T follicular helper cell (primary cell): ENCODE measurements at places on chromosomes 16 and 17.

DNA sequence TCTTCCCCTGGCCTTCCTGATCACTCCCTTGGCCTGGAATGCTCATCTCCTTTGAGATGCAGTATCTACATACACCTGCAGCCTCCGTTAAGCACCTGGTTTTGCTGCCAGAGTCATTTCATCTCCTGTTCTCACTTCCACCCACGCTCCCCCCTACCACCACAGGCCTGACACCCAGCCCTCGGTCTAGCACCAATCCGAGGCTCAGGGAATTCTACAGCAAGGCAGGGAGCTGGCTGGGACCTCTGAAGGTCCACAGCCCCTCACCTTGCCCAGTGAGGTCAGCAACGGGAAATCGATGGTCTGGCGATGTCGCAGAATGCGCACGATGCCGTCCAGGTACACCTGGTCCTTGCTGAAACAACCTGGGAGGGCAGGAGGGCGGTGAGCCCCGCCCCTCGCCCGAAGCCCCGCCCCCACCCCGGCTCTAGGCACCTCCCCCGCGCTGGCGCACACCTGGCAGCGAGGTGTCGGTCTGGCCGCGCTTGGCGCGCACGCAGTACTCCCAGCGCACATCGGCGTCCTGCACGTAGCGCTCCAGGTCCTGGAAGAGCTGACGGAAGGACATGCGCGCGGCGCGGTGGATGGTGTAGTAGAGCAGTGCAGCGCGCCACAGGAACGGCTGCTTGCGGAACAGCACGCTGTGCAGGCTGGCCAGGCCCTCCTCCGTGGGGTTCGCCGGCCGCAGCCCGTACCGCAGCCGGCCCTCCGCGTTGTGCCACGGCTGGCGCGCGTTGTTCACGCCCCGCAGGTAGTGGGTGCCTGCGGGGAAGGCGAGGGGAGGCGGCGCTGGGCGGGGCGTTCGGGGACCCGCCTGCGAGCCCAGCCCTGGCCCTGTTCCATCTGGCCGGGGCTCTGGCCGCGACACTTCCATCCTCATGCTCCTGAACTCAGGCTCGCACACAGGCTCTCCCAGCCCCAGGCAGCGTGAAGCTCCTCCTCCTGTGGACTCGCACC lies 5.7 kb downstream of the MATCAP1 start:
- DNase-seq, result peak; percentile 59

DNA sequence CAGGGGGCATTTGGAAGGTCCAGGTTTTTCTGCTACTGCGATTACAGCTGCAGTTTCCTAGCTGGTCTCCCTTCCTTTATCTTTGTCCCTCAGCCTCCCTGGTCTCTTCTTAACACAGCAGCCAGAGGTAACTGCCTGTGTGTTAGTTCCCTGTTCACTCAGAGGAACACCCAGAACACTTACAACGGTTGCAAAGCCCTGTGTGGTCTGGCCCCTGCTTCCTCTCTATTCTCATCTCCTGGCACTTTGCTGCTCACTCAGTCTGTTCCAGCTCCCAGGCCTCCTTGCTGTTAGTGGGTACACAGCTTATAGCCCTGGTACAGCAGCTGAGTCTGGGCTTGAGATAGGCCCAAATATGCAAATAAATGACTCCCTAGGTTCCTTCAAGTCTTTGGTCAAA lies 16.4 kb downstream of the NTN1 start:
- no peak for DNase-seq

GRCh38 chr16:84416407-84417321 lies 48.3 kb downstream of the ATP2C2 start:
- DNase-seq, result no peak

GRCh38 chr16:87172632-87173031 lies 144.6 kb downstream of the C16orf95 start:
- no peak for DNase-seq

- DNase-seq, result no peak
These were observed 164.6 kb upstream of the ELAC2 start for GRCh38 chr17:13182450-13182849.

GRCh38 chr16:68364561-68364998 lies 53.8 kb downstream of the PRMT7 start:
- DNase-seq, result no peak

- DNase-seq, result no peak
These were observed 417.9 kb downstream of the MAF start for GRCh38 chr16:79182616-79183015.

DNA sequence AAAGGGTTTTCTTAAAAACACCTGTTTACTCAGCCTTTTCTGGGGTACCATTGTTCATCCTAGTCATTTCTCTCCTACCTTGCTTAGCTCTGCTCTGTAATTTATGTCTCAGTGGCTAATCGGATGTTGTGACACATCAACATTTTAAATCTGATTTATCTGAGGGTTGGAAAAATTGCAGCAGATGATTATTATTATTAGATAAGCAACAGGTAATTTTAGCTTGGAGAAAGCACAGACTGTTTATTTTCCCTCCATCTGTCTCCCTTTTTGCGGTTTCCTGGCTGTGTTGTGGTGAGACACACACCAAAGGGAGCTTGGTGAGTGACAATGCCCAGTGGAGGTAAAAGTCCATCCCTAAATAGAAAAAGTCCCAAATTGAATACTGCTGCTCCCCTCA lies 389.9 kb downstream of the UTP18 start:
- DNase-seq, result no peak

GRCh38 chr16:86771506-86772460 lies 193.4 kb downstream of the FOXL1 start:
- DNase-seq, result no peak

- DNase-seq, result no peak
These were observed 43.7 kb downstream of the NCOR1 start for GRCh38 chr17:16171613-16172012.

GRCh38 chr17:75834279-75834920 lies 9.8 kb downstream of the UNC13D start:
- no peak for DNase-seq

DNA sequence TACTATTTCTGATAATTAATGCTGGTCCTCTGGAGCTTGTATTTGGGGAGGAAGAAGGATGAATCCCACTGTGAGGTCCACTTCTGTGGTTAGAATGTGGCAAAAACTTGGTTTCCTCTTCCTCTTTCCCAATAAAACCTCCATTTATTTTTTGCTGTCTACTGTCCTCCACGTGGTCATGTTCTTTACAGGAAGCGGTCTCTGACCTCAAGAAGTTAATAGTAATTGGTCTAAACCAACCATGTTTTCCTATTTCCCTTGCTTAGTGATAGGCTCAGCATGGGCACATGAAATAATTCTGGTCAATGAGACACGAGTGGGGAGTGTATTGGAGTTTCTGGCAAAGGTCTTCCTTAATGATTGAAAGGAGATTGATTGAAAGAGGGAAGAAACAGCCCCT lies 33.9 kb downstream of the CHP2 start:
- DNase-seq, result no peak

GRCh38 chr17:66634193-66634592 lies 200.7 kb upstream of the CACNG5 start:
- DNase-seq, result no peak

DNA sequence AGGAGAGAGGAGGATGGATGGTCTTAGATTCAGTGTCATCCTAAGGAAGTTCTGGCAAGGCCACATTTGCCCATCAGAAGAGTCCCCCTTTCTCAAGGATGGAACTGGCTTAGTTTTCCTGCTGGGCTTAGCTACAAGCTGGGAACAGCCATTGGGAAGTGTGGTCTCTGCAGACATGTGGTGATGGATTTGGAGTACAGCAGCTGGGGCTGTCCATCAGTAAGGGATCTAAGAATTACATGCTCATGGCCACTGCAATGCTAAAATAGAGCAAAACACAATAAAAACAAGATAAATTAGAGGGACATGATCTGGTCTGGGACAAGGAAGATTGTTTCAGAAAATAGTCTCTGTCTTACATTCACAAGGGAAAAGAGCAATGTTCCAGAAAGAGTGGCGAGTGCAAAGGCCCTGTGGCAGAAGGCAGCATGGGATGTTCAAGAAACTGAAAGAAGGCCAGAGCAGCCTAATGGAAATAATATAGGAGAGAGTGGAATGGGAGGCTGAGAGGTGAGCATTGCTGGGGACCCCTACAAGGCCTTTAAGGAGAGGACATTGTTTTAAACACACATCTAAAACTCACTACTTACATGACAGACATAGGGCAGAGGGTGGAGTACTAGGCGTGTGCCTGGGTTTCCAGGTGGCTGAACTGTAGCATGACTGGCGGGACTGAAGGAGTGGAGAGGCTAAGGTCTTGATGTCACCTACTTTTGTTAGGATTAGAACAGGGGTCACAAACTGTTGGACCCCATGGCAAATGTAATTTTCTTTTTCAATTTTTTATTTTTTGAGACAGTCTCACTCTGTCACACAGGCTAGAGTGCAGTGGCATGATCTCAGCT lies 17.0 kb upstream of the TOX3 start:
- no peak for DNase-seq

- no peak for DNase-seq
These were observed 74.2 kb downstream of the CPPED1 start for GRCh38 chr16:12729448-12729847.

- DNase-seq, result no peak
These were observed 2.7 kb upstream of the KRTAP17-1 start for GRCh38 chr17:41318231-41318630.

DNA sequence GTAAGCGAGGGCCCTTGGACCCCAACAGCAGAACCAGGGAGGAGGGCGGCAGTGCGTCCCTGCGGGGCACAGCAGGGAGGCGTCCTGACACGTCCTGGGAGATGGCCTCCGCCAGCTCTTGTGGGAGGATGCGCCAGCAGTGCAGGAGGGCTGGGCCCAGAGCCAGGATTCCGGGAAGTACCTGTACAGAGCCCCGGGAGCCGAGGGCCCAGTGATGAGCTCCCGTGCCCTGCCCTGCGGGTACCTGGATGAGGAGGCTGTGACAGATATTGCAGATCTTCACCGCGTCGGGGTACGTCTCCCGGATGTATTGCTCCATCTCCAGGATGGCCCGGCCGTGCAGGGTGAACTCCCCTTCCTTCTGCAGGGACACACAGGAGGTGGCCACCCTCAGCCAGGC lies 23.1 kb downstream of the KDM8 start:
- no peak for DNase-seq

- DNase-seq, result no peak
These were observed 3.4 kb upstream of the SRL start for GRCh38 chr16:4245077-4245791.

- DNase-seq, result no peak
These were observed 662.5 kb downstream of the CDH11 start for GRCh38 chr16:64459402-64459801.

GRCh38 chr17:43967251-43967875 lies 13.6 kb upstream of the PYY start:
- DNase-seq, result no peak

DNA sequence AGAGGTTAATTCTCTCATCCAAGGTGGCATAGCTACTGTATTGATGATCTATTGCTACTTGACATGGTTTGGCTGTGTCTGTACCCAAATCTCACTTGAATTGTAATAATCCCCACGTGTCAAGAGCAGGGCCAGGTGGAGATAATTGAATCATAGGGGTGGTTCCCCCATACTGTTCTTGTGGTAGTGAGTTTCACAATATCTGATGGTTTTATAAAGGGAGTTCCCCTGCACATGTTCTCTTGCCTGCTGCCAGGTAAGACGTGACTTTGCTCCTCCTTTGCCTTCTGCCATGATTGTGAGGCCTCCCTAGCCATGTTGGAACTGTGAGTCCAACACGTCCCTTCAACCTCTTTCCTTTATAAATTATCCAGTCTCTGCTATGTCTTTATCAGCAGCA lies 22.9 kb upstream of the CPPED1 start:
- no peak for DNase-seq

- no peak for DNase-seq
These were observed 28.9 kb downstream of the TNRC6A start for GRCh38 chr16:24758373-24758772.

DNA sequence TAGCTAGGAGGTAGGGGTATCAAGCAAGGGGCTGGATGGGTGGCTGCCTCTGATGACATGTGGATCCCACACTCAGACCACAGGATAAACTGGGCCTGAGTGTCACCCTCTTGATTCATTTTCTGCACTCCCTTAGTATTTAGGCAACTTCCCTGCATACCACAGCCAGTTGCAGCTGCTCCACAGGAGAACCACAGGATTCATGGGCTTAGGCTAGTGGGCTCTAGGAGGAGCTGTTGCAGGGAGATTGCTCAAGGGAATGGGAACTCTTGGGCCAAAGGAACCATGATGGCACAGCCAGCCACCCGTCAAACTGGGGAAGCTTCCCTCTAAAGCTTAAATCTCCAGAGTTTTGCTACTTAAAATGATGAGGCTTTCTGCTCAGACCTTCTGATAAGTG lies 269.7 kb upstream of the ASIC2 start:
- no peak for DNase-seq

DNA sequence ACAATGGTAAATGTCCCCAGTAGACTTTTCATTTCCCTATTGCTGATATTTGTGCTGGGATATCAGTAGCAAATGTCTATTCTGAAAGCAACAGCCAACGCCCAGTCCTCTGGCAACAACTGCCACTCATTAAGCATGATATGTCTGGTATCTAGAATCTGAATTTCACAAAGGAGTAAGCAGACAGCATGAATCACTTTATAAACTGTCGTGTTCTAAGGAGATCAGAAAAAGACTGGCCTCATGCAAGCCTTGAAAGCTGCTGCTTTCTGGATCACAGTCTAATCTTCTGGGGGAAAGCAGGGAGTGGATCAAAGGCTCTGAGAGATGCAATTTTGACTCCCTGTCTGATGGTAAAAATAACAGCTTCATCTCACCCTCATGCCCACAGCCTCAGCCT lies 153.1 kb upstream of the NOG start:
- no peak for DNase-seq

DNA sequence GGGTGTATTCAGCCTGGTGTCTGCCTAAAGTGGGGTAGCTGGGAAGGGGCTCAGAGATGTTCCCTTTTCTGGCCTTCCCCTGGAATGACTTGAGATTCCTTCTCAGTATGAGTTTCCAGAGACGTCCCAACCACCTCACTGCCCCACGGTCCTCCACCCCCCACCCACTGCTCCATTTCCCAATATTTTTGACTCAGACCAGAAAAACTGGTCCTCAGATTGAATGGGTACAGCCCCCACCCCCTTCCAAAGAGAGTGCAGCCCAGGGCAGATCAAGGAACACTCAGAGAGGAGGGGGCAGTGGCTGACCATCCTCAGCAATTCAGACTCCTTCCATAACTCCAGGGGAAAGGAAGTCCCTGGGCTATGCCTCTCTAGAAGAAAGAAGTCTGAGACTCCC lies 3.2 kb downstream of the ACLY start:
- DNase-seq, result no peak

DNA sequence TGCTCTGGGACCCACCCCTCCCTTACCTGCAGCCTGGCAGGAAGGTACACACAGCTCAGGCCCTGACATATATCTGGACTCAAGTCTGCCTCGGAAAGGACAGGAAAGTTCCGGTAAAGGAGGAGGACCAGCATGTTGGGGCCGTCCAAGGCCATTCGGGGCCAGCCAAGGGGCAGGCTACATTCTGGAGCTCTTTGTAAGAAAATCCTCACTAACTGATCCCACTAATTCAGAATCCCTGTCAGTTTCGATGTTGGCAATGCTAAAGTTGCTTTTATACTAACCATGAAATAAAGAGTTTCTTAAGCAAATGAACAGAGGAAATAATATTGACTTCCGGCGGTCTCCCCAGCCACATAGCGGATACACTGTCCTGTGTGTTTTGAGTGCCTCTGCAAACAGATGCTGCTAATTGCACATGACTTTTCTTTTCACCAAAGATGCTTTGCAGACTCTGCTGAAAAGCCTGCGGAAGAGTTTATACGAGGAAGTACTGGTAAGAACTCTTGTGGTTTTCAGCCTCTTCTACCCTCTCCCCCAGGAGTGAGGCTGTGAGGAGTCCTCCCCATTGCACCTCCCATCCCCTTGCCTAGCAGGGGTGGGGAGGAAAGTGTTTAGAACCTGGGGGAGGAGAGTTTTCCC lies 54.8 kb downstream of the PLXDC1 start:
- peak; percentile 15 for DNase-seq

- DNase-seq, result no peak
These were observed 157.2 kb downstream of the MYO1D start for GRCh38 chr17:32719689-32720088.

- DNase-seq, result no peak
These were observed 53.1 kb downstream of the VPS53 start for GRCh38 chr17:661509-661908.
